ENCODE measurements at places on chromosomes 16 and 17. TPM values are rescaled to one million over a fixed set of nuclear protein-coding genes. Genes with fewer than 3 reads are reported as not detected.

GRCh38 chr17:83126275-83126811, 46.9 kb downstream of the METRNL start:
- no peak for DNase-seq

- DNase-seq: no peak
These were observed 869 bp downstream of the ZNF48 start for GRCh38 chr16:30395992-30396585.

Gene TBC1D3E
- total RNA-seq: not detected

Gene KRT12
- total RNA-seq: not detected

Gene TP53TG3B
- total RNA-seq: not detected
